ENCODE measurements at places on chromosomes 12 and 14.

GRCh38 chr14:105818712-105819005, 292.3 kb downstream of the TMEM121 start:
- DNase-seq: no peak

- no peak for DNase-seq
These were observed 702.9 kb downstream of the TRHDE start for GRCh38 chr12:72974954-72975555.

GRCh38 chr14:58752771-58753201, 115.0 kb downstream of the DACT1 start:
- no peak for DNase-seq

GRCh38 chr12:46832130-46832704, 6.4 kb upstream of the SLC38A4 start:
- no peak for DNase-seq

- DNase-seq: no peak
These were observed 42.4 kb upstream of the BDKRB2 start for GRCh38 chr14:96162265-96162664.

DNA sequence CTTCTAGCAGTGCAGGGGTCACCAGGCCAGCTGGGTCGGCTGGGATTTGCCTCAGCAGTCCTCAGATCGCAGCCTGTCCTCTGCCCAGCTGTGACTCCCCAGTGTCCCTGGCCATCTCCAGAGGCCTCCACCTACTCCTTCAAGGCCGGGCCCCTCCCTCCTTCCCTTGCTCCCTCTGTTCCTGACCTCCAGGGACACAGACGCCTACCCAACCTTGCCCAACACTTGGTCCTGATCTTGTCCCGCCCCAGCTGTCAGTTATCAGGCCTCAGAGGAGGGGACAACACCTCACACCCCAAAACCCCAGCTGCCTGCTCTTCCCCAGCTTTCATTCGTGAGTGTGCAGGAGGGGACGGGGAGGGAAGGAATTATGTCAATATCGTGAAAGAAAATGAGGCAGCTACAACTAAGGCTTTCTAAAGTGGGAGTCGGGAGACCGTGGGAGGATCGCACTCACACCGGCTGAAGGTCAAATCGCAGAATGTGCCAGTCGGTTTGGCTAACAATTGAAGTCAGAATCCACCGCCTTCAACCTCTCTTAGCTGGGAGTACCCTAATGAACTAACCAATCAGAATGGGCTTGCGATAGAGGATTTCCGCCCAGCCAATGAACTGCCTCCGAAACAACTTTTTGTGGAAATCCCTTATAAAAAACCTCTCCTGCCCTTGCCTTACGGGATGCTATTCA, 9.4 kb upstream of the PLBD2 start:
- DNase-seq: no peak

DNA sequence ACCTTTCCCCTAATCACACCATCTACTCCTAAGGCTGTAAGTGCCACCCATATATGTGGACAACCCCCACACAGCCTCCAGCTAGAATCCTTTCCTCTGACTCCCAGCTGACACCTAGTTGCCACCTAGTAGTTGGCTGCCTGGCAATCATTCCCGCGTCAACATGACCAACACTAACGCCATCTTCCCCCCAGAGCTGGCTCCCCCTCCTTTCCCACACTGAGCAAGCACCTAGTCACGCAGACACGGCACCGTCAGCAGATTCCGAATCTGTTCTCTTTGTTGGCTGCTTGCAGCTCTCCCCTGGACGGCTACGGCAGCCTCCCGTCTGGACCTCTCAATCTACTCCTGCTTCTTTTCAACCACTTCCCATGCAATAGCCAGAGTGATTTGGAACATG, 27.7 kb downstream of the UBR7 start:
- DNase-seq: no peak

DNA sequence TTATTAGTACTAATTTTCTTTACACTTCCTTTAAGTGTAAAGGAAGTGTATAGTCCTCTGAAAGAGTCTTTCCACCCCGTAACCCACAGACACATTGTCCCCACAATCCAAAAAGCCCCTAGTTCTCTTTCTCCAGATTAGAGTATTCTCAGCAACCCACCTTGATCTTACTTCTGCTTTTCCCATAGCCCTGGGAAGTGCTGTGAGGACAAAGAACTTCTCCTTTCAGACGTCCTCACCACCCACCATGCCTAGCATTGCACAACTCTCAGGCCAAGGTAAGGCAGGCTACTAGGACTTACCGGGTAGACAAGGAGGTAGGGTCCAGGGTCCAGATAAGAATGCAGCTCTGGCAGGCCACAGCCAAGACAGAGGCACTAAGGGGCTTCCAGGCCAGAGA, 7.4 kb downstream of the AAAS start:
- no peak for DNase-seq

DNA sequence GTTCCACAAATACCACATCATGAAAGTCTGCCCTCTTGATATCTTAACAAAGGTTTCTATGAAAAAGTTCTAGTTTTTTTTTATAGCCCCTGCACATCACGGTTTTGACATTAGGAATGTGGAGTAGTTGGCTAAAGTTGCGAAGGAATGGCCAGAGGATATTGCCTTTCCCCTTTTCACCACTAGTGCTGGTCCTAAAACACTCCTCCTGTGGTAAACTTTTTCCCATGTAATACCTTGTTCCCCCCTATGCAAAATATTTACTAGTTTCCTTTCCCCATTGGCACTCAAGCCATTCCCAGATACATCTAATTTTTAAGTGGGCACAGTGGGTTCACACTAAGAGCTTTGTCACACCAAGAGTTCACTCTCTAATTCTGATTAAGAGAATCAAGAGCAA, 33.4 kb downstream of the R3HDM2 start:
- no peak for DNase-seq

GRCh38 chr12:75863533-75863932, 168.0 kb downstream of the PHLDA1 start:
- no peak for DNase-seq

DNA sequence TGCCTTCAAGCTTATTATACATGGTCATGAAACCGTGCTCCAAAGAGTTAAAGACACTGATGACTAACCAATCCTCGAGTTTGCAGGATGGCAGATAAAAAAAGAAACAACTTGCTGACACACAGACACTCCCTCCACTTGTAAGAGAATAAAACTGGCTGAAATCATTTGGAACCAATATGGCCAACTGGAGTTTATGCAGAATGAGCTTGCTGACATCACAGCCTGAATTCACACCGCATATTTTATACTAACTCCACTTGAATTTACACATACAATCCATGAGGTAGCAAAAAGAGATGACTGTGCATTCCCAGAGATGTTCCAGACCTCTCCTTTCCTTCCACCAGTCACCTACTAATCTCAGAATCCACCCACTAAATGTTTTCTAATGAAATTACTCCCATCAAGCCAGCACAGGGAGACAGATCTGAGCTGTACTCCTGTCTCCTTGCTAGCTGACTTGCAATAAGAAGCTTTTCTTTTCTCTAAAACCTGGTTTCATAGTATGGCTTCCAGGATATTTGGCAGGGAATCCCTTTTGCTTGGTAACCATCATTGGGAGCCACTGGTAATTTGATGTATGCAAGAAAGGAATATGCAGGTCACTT, 15.8 kb upstream of the PTPRR start:
- no peak for DNase-seq

DNA sequence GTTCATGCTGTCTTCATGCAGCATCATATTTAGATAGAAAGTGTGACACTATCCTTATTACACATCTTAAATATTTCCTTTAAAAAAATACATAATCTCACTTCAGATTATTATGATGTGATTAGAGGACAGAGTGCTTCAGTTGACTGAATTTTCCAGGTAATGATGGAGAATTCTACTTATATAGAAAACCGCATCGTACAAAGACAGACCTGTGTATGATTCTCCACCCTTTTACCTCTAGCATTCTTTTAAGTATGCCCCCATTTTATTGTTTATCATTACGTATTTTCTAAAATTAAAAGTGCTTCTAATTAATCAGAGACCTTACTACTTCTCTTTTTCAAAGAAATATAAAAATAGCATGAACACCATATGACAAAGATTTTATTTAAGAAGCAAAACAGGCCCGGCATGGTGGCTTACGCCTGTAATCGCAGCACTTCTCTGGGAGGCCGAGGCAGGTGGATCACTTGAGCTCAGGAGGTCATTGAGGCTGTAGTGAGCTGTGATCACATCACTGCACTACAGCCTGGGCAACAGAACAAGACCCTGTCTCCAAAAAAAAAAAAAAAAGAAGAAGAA, 13.9 kb downstream of the RPS6KA5 start:
- no peak for DNase-seq

GRCh38 chr14:29102266-29102665, 335.7 kb downstream of the FOXG1 start:
- DNase-seq: no peak
